ENCODE measurements at places on chromosomes 13 and 19. TPM values are rescaled to one million over a fixed set of nuclear protein-coding genes. Genes with fewer than 3 reads are reported as not detected.

ACER1 gene
- not detected for total RNA-seq

TNFAIP8L1 gene
- 21.7 TPM for total RNA-seq

GIPC3 gene
- total RNA-seq, result 0.36 TPM

ZNF675 gene
- total RNA-seq, result 46.1 TPM

ARRDC5 gene
- total RNA-seq, result 10.2 TPM

OR7C1 gene
- not detected for total RNA-seq

ZNF8 gene
- total RNA-seq, result 8.0 TPM

DNA sequence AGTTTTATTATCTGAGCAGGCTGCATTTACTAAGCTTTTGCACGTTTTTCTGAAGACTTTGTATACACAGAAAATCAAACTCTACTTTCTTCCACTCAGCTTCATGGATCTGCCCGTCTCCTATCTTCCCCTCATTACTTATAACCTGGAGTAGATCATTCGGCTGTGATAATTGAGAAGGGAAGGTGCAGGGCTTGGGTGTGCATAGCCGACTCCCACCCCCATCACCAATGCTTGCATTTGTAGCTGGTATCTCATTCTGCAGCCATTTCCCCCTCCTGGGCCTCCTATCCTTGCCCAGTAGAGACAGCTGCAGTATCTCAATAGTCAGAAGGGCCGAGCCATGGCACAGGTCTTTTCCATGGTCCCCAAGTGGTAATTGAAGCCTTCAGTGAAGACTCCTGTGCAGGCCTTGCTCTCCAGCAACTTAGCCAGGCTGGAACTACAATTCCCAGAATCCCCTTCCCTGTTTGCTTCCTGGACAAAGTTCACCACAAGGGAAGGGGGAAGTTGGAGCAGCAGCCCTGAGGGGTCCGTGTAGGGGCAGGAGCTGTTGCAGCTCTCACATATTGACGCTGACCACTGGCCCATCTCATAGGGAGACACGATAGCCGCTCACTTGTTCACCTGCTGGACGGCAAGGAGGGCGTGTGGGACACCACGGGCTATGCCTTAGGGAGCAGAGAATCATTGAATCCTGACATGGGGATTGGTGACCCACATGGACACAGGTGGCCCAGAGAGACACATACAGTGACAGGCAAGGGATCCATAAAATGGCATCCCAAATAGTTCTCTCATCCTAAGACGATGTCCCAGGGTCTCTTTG is 2.1 kb upstream of the SIGLEC8 start:
- no peak overlapping the region for H3K27ac ChIP-seq
- no peaks in the 10 kb centered on the region for H3K36me3 ChIP-seq
- DNase-seq, result no peak
- peaks cover 18% of the 10 kb centered on the region for H3K27me3 ChIP-seq
- no peak overlapping the region for H3K4me3 ChIP-seq
- peaks cover 7% of the 10 kb centered on the region for H3K4me1 ChIP-seq

DNA sequence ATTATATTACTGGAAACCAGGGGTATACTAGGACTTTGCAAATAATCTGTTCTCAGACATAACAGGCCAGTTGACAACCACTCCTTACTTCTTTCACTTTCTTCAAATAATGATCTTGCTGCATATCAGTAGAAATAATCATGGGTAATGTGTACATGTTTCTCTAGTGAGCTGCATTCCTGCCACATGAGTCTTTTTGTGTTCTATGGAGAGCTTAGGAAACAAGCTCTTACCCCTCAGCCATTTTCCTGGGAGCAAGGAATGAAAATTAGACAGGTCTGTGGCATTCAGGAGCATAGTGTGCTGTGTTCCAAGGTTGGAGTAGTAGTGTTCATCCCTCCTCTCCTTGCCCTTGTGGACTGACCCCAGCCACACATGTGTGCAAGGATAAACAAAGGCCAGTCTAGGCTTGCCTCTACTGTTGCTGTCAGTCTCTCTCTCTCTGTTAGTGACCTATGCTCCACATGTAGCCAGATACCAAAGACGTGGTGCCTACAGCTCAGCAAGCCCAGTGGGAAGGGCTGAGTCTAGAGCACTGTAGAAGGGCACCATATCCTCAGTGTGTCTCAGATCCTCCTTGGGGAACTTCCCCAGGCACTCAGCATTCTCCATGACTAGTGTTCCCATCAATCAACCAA is 11.5 kb upstream of the OXGR1 start:
- H3K4me1 ChIP-seq, result peaks cover 4% of the 10 kb centered on the region
- no peaks in the 10 kb centered on the region for H3K27me3 ChIP-seq
- DNase-seq, result no peak
- no peaks in the 10 kb centered on the region for H3K36me3 ChIP-seq

DNA sequence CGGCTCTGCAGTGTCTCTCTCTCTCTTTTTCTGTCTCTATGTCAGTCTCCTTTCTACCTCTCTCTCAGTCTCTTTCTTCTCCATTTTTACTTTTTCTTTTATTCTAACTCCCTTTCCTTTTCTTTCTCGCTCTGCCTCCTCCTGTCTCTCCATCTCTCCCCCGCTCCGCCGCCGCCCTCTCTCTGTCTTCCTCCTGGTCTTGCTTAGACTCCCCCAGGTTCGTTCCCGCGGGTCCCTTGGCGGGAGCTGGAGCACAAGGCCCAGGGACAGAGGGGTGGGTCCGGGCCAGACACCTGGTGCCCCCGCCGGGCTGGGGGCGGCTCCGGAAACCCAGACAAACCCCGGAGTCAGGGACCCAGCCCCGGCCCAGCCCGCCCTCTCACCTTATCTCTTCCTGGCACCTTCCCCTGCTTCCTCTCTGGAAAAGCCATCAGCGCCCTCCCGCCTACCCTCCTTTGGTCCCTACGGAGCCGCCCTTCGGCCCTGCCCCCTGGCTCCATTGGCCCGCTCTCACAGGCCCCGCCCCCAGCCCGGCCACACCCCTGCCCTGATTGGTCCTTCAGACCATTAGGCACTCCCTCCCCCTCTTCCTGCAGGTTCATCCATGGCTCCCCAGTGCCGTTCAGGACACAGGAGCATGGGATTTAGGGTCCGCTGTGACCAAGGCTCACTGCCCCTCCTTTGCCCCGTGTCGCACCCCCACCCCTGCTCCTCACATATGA is 15.4 kb upstream of the NOP53 start:
- no peaks in the 10 kb centered on the region for H3K36me3 ChIP-seq
- no peak overlapping the region for H3K4me3 ChIP-seq
- H3K27ac ChIP-seq, result no peak overlapping the region
- peaks cover 10% of the 10 kb centered on the region for H3K4me1 ChIP-seq

DNA sequence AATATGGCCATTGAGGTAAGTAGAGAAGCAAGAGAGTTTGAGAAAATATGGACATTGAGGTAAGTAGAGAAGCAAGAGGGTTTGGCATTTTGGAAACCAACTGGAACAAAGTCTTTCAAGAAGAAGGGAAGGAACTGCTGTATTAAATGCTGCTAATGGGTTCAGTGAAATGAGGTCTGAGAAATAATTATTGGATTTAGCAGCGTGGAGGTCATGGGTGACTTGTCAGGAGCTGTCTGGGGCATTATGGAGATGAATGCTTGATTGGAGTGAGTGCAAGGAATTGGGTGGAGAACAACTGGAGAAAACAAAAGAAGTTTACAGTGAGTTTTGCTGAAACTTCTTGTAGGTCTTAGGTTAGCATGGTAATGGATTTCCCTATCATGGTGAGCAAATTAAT is 232.3 kb downstream of the ATP8A2 start:
- H3K27ac ChIP-seq, result no peak overlapping the region
- H3K4me3 ChIP-seq, result no peak overlapping the region
- DNase-seq, result no peak
- H3K4me1 ChIP-seq, result no peaks in the 10 kb centered on the region

- H3K36me3 ChIP-seq, result no peaks in the 10 kb centered on the region
- H3K27ac ChIP-seq, result no peak overlapping the region
- no peaks in the 10 kb centered on the region for H3K27me3 ChIP-seq
- H3K4me1 ChIP-seq, result no peaks in the 10 kb centered on the region
- DNase-seq, result no peak
Observed at GRCh38 chr19:45278087-45278486, 27.0 kb downstream of the MARK4 start.

- peak overlapping the region; percentile 44 for H3K27ac ChIP-seq
- H3K4me3 ChIP-seq, result no peak overlapping the region
- H3K27me3 ChIP-seq, result no peaks in the 10 kb centered on the region
- peaks cover 19% of the 10 kb centered on the region for H3K4me1 ChIP-seq
- peaks cover 8% of the 10 kb centered on the region for H3K36me3 ChIP-seq
- no peak for DNase-seq
Observed at GRCh38 chr13:108225440-108225839, 7.2 kb downstream of the ABHD13 start.

DNA sequence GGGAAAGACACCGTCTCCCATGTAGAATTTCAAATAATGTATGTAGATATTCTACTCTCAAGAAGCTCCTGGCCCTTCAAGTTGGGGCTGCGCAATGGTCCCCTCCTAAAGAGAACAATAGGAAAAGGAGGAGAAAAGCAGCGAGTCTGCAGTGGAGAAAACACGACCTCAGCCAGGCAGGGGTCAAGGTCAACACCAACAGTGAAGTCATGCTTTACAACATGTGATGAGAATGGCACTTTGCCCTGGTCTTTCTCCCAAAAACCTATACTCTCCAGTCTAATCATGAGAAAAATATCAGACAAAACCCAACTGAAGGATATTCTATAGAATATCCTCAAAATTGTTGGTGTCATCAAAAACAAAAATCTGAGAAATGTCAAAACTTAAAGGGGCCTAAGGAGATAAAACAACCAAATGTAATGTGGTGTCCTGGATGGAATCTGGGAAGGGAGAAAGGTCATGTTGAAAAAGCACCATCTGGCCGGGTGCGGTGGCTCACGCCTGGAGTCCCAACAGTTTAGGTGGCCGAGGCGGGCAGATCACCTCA is 101.0 kb downstream of the SPACA7 start:
- no peaks in the 10 kb centered on the region for H3K36me3 ChIP-seq
- no peak overlapping the region for H3K27ac ChIP-seq
- no peak overlapping the region for H3K4me3 ChIP-seq
- H3K4me1 ChIP-seq, result no peaks in the 10 kb centered on the region

DNA sequence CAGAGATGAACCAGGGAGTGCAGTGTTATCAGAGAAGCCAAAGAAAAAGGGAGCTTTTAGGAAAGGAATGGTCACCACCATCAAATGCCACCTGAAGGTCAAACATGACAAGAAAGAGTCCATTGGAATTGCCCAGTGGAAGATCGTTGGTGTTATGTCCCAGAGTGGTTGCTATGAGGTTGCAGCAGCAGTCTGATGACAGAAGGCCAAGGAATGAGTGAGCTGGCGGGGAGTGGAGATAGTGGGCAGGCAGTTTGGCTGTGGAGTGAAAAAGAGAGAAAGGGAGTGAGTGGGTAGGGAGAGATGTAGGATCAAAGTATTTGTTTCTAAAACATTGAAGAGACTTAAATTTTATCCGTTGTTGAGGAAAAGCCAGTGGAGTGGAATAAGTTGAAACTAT is 117.4 kb upstream of the WASF3 start:
- no peaks in the 10 kb centered on the region for H3K36me3 ChIP-seq
- no peak for DNase-seq
- H3K27ac ChIP-seq, result no peak overlapping the region
- H3K4me1 ChIP-seq, result no peaks in the 10 kb centered on the region
- no peaks in the 10 kb centered on the region for H3K27me3 ChIP-seq

- no peak for DNase-seq
- H3K4me3 ChIP-seq, result peak overlapping the region; percentile 83
- peaks cover 23% of the 10 kb centered on the region for H3K4me1 ChIP-seq
- peaks cover 16% of the 10 kb centered on the region for H3K36me3 ChIP-seq
Observed at GRCh38 chr19:12139269-12139668, 881 bp downstream of the ZNF20 start.

GRCh38 chr19:45489216-45489855 is 7.5 kb downstream of the RTN2 start:
- no peak overlapping the region for H3K27ac ChIP-seq
- H3K27me3 ChIP-seq, result peaks cover 2% of the 10 kb centered on the region
- no peak for DNase-seq
- no peaks in the 10 kb centered on the region for H3K36me3 ChIP-seq

DNA sequence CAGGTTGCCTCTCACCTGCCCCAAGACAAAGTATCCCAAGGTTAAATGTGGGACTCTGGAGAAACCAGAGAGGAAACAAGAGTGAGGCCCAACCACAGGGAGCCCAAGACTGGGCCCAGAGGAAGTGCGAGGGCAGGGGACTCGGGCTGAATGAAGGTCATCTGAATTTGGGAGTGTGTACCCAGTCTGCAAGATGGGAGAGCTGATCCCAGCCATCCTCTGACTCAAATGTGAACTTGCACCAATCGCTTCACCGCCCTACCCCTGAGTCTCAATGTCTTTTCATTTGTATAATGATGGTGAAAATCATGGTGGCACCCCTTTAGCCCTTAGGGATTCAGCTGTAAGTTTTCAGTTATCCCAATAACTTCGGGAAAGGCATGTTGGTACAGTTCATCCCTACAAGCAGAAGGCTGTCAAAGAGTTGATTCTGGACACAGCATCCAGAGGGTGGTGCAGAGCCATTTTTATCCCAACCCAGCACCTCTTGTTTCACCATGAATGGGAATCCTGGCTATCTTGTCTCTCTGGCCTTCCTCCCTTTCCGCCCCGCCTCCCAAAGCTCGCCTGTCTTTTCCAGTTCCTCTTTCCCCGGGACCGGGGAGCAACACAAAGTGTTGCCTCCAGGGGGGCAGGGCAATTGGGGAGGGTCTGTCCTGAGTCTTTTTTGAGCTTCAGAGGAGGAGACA is 123.4 kb downstream of the NUFIP1 start:
- H3K27ac ChIP-seq, result no peak overlapping the region
- no peak overlapping the region for H3K4me3 ChIP-seq
- no peaks in the 10 kb centered on the region for H3K36me3 ChIP-seq
- H3K27me3 ChIP-seq, result no peaks in the 10 kb centered on the region
- no peaks in the 10 kb centered on the region for H3K4me1 ChIP-seq

DNA sequence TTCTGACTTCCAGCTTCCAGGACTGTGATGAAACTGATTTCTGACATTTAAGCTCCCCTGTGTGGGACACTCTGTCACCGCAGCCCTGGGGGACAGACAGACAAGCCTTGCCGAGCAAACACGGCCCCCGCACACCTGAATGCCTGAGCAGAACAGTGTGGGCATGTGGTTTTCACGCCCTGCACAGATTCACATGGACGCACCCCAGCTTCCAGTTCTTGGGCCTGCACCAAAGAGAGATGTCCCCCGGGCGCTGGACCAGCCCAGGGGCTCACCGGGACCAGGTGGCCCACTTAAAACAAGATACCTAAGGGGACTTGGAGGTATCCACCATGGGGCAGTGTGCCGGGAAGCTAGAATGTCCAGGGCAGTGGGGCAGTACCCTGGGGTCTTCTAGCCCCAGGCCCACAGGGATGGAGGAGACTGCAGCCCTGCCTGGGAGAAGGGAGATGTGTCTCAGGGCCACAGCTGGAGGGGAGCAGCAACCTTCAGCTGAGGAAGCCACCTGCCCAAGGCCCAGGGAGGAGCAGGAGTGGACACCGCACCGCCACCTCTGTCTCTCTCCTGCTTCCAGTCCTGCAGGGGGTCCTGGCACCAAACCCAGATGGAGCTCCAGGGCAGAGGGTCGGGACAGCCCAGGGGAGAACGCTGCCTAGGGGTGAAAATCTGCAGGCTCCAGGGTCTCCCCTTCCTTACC is 50.5 kb downstream of the SOX1 start:
- no peak overlapping the region for H3K27ac ChIP-seq
- no peak for DNase-seq
- no peaks in the 10 kb centered on the region for H3K4me1 ChIP-seq
- no peaks in the 10 kb centered on the region for H3K27me3 ChIP-seq
- no peaks in the 10 kb centered on the region for H3K36me3 ChIP-seq
- H3K4me3 ChIP-seq, result no peak overlapping the region
